Urinary bladder (tissue), 4 donors: ENCODE measurements at places on chromosomes 12 and 14.

DNA sequence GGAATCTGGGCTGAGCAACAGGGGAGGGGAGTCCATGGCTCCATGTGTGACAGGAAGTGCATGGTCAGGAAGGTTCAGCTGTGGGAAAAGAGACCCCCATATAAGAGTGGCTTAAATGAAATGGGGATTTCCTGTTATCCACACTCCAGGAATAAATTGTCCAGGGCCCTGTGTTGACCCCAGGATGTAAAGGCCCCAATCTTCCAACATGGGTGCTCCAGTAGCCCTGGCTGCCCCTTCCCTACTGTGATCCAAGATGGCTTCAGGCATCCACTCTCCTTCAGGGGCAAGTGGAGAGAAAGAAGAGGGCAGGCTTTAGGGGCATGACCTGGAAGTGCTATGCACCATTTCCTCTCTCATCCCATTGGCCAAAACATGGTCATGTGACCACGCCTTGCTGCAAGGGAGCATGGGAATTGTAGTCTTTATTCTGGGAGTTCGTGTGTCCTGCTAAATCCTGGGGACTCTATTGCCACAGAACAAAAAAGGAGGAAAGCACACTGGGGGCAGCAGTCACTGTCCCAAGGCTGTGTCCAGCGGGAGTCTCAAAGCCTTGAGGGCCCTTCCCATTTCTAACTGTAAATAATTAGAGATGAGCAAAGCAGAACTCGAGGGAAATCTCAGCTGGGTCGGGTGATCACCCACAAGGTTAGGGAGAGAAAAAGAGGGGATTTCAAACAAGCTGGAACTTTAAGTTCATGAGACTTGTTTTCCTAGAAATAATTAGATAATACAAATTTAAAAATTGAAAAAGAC lies 289.2 kb downstream of the ADGRD1 start:
- no peak for DNase-seq

GRCh38 chr12:124004233-124004875 lies 31.3 kb downstream of the ZNF664 start:
- DNase-seq = no peak

GRCh38 chr12:120199595-120200306 lies 1.2 kb downstream of the RPLP0 start:
- no peak for DNase-seq

- DNase-seq = no peak
Measured at GRCh38 chr12:4049298-4050080, 176.3 kb upstream of the PARP11 start.

DNA sequence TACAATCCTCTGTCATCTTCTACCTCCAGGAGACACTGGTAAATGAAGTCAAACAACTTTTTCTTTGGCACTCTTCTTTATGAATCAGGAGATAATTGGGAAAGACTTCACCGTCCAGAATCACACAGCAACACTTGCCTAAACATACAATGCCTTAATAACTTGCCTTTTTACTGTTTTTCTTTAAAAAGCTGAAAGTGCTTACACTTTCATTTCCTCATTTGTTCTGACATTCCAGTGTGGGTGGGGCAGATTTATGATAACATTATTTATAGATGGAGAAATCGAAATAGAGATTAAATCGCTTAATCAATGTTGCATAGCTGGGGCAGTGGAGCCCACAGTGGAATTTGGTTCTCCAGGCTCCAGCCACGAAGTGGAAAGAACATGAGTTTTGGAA lies 2.8 kb upstream of the FRS2 start:
- DNase-seq = no peak

DNA sequence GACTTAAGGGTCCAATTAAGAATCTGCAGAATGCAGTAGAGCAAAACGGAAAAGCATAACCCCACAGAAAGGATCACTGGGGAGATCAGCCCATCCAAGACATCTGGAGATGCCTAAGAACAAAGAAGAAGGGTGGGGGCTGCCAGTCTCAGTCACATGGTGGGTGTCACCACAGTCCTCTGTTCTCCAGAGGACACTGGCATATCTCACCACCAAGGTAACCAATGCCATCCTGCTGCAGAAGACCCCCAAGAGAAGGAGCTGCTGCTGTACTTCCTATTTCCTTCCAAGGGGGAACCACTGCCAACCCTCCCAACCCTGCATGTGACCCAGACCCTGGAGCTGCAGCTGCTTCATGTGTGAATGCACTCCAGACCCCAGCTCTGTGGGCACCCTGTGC lies 91.2 kb downstream of the PTGER2 start:
- DNase-seq = no peak

DNA sequence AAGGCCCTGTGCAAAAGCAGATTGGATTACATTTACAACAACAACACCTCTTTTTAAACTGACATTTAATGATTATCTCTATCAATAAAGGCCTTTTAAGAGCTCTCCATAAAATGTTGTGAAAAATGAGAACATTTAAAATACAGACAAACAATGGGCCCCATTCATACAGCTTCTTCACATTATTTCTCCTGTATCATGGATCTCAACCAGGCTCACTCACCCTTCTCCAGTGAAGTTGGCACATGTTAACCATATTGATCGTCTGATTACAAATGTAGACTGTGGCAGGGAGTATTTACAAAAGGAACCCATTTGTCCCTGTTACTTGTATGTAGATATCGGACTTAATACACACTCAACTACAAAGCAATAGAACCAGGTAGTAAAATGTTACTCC lies 220.2 kb upstream of the BTG1 start:
- DNase-seq = no peak

- DNase-seq = no peak
Measured at GRCh38 chr14:68730811-68731425, 61.9 kb downstream of the ZFP36L1 start.

DNA sequence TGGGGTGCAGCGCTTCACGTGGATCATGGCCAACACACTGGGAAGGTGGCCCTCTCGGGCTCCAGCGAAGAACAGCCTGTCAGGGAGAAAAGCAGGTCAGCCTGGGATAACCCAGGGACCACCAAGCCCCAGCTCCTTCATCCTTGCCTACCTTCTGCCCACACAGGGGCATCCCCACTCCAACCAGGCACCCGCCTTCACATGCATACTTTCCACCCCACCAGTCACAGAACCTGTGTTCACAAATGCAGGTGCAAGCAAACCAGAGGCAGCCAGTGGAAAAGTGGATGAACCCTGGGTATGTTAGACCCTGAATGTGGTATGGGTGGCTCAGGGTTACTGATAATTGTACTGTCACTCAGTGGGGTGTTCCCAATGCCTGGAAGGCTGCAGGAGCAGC lies 12.4 kb upstream of the CEBPE start:
- DNase-seq = no peak

DNA sequence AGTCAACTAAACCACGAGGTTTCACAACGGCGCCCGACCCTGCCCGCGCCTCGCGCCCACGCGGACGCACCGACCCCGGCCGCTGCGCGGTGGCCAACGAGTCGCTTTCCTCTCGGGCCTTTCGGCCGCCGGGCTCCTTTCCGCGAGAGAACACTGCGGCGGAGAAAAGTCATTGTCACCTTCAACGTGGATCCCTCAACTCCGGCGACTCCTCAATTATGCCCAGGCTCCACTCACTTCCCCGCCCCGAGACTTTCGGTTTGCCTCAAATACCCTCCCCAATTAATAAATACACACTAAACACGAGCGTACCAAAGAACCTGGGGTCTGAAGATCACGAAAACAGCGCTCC lies 450 bp downstream of the SINHCAF start:
- DNase-seq = no peak

GRCh38 chr14:90272523-90272922 lies 16.2 kb downstream of the PSMC1 start:
- no peak for DNase-seq
